Posterior cingulate gyrus (tissue), 11 donors: ENCODE measurements at places on chromosomes 6 and 20.
A peak's percentile ranks its signal among the peaks of the same experiment; 100 is the strongest.

DNA sequence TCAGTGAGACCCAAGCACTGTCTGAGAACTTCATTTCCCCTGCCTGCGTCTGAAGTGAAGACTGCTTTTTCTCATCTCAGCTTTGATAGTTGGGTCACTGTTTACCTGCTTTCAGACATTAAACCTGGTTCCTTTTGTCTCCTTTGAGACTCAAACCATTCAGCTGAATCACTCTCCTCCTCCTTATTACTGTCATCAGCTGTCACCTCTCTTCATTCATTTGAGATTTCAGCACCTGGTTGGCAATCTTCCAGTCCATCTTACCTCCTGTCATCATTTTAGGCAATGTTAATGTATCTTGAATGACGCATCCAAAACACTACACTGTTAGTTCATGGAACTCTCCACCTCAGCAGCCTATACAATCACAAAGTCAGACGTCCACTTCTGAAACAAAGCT, 34.3 kb upstream of the SOX4 start:
- DNase-seq: no peak

GRCh38 chr6:150697515-150697914, 97.8 kb downstream of the PLEKHG1 start:
- no peak for DNase-seq

- DNase-seq: peak; percentile 70
These were observed 54.3 kb downstream of the DLGAP4 start for GRCh38 chr20:36360429-36360828.

GRCh38 chr20:50537546-50538201, 27.5 kb downstream of the PTPN1 start:
- no peak for DNase-seq

DNA sequence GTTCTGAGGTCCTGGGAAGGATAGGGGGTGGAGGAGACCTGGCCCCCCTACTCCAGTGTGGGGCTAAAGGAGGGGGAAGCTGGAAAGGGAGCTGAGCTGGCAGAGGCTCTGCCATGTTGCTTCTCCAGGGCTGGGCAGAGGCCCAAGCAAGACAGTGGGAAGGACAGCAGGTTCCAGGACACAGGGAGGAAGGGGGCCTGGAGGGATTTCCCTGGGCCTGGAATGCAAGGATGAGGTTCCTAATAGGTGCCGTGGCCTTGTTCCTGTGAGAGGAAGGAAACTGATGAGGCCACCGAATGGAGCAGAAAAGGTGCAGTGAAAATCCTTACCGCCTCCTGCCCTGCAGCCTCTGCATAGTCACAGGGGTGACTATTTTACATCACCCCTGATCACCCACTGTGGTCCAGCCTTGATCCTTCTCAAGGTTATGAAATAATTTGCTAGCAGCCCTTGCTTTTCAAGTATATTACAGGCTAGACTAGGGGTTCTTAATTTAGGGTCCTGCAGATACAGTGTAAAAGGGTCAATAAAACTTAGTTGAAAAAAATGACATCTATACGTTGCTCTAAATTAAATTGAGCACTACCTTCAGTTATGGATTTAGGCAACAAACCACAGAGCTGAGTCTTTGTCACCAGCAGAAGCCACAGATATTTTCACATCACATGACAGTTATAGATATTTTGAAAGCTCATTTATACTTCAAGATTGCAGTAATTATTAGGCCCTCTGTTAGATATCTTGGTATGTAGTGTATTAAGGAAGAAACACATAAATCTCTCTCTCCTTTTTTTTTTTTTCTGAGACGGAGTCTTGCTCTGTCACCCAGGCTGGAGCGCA, 45.7 kb upstream of the RNF24 start:
- no peak for DNase-seq

- no peak for DNase-seq
These were observed 270.0 kb upstream of the HSF2 start for GRCh38 chr6:122129313-122130025.

DNA sequence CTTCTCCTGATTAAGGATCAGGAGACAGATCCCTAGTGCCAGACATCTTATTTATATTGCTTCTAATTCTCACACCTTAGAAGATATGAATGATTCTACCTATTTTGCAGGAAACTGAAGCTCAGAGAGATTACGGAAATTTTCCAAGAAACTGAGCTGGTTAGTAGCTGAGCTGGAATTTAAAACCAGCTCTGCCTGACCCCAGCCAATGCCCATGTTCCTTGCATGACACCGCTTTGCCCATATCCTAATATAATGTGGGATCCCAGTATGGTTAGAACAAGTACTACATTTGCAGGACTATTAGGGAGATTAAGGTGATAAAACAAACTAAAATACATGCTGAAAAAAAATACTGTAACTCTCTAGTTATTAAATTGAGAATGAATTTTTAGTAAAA, 1.9 kb downstream of the TMEM30A start:
- DNase-seq: no peak

DNA sequence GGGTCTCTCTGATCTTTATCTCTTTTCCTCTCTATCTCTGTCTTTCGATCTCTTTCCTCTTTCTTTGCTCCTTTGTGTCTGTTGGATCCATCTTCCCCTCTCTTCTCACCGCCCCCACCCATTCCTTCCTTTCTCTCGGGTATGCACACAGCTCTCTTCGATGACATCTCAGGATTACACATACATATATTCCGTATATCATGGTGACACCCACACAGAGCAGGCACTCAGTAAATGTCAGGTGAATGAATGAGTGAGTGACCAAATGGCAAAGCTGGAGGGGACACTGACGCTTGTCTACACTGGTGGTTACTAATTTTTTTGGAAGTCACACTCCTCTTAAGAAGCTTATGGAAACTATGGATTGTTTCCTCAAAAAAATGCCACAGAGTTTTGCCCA, 9.9 kb downstream of the VSTM2L start:
- DNase-seq: no peak

GRCh38 chr20:44231713-44232468, 15.2 kb upstream of the GDAP1L1 start:
- DNase-seq: no peak

GRCh38 chr6:28566527-28567252, 41.0 kb downstream of the GPX5 start:
- no peak for DNase-seq

- peak; percentile 53 for DNase-seq
These were observed 27.3 kb upstream of the VSTM2L start for GRCh38 chr20:37875460-37876175.

- DNase-seq: no peak
These were observed 36.5 kb downstream of the HIVEP1 start for GRCh38 chr6:12048609-12049008.

GRCh38 chr20:10510216-10510615, 75.1 kb downstream of the SLX4IP start:
- no peak for DNase-seq

- no peak for DNase-seq
These were observed 29.0 kb upstream of the SRF start for GRCh38 chr6:43142101-43142500.

GRCh38 chr6:73746787-73747186, 50.8 kb downstream of the CD109 start:
- DNase-seq: no peak

DNA sequence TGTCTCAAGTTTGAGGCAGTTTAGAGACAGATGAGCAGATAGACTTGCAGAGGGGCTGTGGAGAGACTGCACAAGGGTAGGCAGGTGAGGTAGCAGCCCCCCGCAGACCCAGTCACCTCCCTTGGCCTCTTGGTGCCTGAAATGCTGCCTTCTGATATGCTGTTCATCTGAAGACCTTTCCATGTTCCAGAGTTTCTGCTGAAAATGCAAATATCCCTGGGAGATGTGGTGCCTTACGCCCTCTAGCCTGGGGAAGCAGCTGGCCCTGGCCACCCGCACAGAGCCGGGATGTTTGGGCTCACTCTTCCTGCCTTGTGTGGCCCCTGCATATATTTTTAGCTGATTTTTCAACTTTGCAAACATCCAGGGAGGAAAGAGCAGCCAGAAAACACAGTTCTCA, 51.4 kb downstream of the TMEM242 start:
- DNase-seq: no peak

GRCh38 chr20:50762435-50763220, 31.2 kb downstream of the PARD6B start:
- DNase-seq: peak; percentile 52

DNA sequence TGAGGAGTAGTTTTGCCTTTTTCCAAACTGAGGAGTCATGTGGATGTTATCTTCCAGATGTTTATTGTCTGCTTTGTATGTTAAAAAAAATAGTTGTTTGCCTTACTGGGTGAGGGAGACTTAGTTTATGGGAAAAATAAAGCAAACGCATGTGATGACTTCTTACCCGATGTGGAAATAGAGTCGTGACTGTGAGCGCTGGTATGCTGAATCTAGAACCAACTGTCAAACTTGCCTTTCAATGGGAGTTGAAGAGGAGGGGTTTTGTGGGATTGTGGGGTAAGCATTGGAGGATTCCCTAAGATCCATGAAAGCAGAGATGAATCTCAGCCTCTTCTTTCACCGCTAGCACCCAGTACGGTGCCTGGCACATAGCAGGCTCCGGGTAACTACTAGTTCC, 5.3 kb downstream of the DCBLD1 start:
- DNase-seq: no peak

- no peak for DNase-seq
These were observed 2.9 kb downstream of the CCND3 start for GRCh38 chr6:41938590-41939175.

- no peak for DNase-seq
These were observed 40.3 kb upstream of the XRN2 start for GRCh38 chr20:21262812-21263211.

DNA sequence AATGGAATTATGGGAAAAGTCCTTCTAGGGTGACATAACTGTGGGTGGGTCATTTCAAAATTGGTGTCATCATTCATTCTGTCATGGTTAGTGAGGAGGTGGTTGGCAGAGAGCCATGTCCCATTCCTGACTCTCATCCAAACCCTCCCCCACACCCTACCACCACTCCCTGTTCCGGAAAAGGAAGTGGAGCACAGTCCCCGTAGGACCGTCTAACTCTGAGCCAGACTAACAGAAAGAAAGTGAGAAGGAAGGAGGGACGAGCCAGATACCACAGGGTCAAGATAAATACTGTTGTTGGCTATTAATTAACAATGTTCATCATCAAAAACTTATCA, 4.8 kb downstream of the TRIM10 start:
- DNase-seq: no peak

- no peak for DNase-seq
These were observed 4.7 kb downstream of the UBE2J1 start for GRCh38 chr6:89347825-89348224.

GRCh38 chr6:11460837-11461661, 76.5 kb upstream of the TMEM170B start:
- no peak for DNase-seq

GRCh38 chr6:105645156-105645555, 242.3 kb upstream of the PREP start:
- DNase-seq: no peak

- DNase-seq: no peak
These were observed 62.0 kb downstream of the GFOD1 start for GRCh38 chr6:13425270-13425873.

GRCh38 chr6:29631860-29632731, 887 bp downstream of the GABBR1 start:
- peak; percentile 87 for DNase-seq

DNA sequence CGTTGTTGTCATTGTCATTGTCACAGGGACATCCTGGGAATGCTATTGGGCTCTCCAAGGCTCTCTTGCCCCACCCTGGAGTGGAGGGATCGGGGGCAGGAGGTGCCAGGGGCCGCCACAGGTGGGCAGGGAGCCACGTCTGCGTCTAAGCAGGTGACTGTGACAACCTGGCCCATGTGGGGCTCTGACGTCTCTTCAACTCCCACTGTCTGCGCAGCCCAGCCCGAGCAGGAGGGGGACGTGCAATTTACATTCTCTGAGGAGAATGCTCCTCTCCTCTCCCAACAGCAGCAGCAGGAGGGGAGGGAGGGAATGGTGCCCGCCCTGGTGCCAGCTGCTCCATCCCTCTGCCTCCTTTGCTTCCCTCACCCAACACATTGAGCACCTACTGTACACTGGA, 50.1 kb downstream of the GRM4 start:
- DNase-seq: no peak

DNA sequence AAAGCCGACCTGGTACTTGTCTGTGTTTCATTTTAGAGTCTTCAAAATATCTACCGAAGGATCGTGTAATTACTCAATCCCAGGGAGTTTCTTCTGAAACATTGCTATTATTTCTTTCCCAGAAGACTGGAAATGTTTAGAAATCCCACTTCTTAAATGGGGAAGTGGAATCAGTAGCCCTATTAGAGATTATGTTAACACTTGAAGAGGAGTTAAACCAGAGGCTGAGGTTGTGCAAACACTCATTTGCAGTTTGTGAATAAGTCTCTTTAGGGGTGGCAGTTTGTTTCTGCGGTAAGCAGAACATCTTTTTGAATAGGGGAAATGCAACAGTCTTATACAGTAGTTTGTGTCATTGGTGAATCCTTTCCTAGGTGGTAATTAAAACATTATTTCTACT, 21.3 kb downstream of the DSP start:
- DNase-seq: no peak

- DNase-seq: peak; percentile 93
These were observed 169.4 kb downstream of the TAF4 start for GRCh38 chr20:61896058-61896961.
